ENCODE measurements at places on chromosomes 11 and 22. TPM values are rescaled to one million over a fixed set of nuclear protein-coding genes. Genes with fewer than 3 reads are reported as not detected.
A peak's percentile ranks its signal among the peaks of the same experiment; 100 is the strongest.

The NLRP14 gene
- total RNA-seq = not detected

DNA sequence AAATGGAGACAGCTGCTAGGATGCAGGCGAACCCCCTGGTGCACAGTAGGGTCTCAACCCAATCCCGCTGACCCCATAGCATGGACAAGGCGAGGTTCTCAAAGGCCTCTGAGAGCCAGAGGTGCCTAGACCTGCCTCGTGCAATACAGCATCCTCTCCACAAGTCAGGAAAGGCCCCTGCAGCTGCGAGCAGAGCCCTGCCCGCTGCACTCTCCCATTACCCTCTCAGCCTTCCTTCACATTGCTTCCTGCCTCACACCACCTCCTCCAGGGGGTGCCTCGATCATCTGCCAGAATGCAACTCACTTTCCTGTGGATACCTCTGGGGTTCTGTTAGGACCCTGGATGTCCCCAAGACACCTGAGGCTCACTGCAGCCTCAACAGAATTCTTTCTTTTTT, 42.8 kb upstream of the TCF20 start:
- H3K27me3 ChIP-seq = no peaks in the 10 kb centered on the region
- H3K4me1 ChIP-seq = peaks cover 65% of the 10 kb centered on the region
- no peak for DNase-seq
- no peaks in the 10 kb centered on the region for H3K36me3 ChIP-seq
- H3K27ac ChIP-seq = peak overlapping the region; percentile 95
- no peak overlapping the region for H3K4me3 ChIP-seq

DNA sequence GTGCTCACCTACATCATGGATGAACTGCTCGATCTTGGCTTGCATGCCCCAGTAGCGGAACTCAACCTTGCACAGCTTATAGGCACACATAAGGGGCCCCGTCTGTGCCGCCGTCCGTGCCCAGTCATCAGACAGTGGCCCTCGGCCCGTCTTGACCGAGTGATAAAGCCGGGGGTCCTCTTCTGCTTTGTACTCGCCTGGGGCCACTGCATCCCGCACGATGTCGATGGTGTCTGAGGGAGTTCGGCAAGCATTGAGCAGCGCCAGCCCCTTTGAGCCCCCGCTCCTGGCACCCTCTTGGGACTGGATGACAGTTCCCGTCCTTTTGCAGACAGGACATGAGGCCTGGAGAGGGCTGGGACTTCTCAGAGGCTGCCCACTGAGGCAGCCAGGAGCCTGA, 3.3 kb downstream of the PITPNM1 start:
- H3K27ac ChIP-seq = no peak overlapping the region
- peaks cover 4% of the 10 kb centered on the region for H3K36me3 ChIP-seq
- no peaks in the 10 kb centered on the region for H3K27me3 ChIP-seq
- H3K4me3 ChIP-seq = no peak overlapping the region

GRCh38 chr22:29266564-29267461, 968 bp downstream of the RHBDD3 start:
- peaks cover 4% of the 10 kb centered on the region for H3K36me3 ChIP-seq
- DNase-seq = no peak
- H3K4me1 ChIP-seq = peaks cover 20% of the 10 kb centered on the region
- no peaks in the 10 kb centered on the region for H3K27me3 ChIP-seq

DNA sequence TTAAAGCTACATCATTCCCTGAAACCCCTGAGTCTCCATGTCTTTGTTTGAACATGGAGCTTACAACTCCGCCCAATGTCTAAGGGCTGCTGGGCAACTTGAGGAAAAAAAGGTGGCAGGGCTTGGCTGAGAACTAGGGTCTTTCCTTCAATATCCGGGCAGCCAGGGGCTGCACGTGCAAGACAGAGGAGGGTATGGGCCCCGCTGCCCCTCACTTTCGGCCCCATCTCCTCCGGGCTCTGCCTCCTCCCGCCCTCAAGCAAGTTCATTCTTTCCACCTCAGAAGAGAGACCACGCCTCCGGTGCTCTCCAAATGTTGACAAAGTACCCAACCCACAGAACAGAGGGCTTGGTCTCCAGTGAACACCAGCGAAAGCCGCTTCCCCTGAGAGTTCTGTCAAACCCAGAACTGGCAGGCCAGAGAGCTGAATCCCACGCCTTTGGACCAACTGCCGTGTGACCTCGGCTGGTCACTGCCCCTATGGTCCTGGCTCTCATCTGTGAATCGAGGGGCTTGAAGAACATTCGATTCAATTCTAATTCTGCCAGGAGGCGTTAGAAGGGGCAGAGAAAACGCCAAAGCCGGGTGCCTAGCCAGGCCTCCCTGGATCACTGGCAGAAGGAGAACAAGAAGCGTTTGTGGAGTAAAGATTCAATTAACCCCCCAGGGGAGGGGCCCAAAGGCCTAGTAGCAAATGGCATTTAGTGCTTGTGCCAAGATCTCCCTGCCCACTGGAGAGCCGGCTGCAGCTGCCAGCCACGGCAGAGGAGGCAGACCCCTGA, 7.3 kb downstream of the PDGFB start:
- H3K4me1 ChIP-seq = peaks cover 20% of the 10 kb centered on the region
- no peak overlapping the region for H3K4me3 ChIP-seq
- no peaks in the 10 kb centered on the region for H3K27me3 ChIP-seq

DNA sequence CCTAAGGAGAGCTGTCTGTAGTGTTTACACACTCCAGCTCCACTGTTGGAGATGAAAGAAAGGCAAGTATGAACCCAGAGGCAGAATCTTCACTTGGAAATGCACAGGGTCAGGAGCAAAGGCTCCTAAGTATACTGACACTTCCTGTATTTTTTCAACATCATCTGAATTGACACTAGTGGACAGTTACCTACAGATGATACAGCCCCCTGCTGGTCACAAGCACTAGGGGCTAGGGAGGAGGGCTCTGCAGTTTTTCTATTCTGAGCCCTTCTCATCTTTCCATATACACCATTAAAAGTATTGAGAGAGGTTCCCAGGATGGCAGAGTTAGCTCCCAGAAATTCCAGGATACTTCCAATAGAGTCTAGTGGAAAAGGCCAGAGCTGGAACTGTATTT, 290.3 kb upstream of the API5 start:
- H3K4me3 ChIP-seq = no peak overlapping the region
- H3K36me3 ChIP-seq = no peaks in the 10 kb centered on the region
- no peaks in the 10 kb centered on the region for H3K27me3 ChIP-seq
- H3K27ac ChIP-seq = no peak overlapping the region
- DNase-seq = peak; percentile 42
- no peaks in the 10 kb centered on the region for H3K4me1 ChIP-seq

The BTBD18 gene
- not detected for total RNA-seq

The EEF1G gene
- 2,004 TPM for total RNA-seq

The SLC22A8 gene
- total RNA-seq = not detected

All from Caco-2 (cell line).